Common myeloid progenitor, CD34-positive (primary cell): ENCODE measurements at places on chromosomes 1 and 21.

DNA sequence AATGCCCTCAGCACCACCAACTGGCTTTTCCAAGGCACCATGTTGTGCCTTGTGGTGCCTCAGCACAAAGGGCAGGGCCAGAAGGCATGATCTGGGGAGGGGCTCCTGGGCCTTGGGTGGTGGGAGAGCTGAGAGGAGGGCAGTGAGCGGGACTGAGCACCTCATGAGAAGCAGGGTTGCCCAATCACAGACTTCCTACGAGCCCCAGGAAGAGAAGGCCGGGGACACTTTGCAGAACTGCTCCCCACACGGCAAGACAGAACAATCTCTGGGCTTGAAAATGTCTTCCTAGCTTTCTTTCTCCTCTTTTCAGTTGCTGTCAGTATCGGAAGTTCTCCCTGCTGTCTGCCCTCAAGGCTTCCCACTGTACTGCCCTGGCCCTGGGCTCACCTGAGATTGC, 6.8 kb downstream of the KCNJ10 start:
- DNase-seq: no peak

DNA sequence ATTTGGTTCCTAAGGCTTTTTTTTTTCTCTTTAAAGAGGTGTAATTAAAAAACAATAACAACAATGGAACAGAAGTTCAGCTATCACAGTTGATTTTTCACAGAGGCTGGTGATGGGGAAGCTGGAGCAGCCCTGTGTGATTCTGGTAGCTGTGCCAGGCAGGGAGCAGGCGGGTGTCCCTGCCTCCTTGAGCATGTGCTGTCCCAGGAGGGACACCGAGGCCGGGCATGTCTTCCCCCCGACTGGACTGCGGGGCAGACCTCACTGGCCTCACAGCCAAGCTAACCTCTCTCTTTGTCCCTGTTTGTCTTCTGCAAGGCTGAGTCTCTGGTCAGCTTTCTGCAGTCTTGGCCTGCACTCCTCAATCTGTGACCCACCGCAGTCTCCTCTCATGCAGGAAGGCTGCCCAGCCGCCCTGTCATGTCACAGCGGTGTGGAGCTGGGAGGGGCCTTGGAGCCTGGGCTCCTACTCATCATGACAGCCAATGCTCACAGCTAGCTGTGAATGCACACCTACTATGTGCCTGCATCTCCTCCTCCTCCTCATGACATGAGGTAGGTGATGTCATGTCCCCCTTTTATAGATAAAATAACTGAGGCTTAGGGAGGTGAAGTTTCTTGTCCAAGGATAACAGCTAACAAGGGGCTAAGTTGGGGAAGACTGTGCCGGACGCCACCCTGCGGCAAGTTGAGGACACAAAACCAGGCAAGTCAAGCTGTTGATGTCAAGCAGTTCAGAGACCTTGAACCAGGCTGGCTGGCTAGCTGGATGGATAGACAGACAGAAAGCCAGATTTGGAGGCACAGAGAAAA, 10.3 kb upstream of the ACTL8 start:
- no peak for DNase-seq

- DNase-seq: no peak
Observed at GRCh38 chr1:70247768-70248167, 26.6 kb downstream of the SRSF11 start.

DNA sequence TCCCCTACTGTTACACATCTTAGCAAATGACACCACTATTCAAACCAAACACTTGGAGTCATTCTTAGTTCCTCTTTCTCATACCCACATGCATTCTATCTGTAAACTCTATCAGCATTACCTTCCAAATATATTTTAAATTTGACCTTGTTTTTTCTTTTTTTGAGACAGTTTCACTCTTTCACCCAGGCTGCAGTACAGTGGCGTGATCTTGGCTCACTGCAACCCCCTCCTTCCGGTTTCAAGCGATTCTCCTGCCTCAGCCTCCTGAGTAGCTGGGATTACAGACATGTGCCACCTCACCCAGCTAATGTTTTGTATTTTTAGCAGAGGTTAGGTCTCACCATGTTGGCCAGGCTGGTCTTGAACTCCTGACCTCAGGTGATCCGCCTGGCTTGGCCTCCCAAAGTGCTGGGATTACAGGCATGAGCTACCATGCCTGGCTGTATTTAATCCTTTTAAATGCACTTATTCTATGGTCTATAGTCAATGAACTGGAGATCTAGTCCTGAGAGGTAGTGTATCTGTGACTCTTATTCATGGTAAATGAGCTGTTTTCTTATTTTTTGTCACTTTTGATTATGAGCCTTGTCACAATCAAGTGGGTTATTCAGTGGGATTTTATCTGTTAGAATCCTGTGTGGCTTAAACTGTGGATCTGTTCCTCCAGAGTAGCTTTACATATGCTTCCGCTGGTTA, 73.1 kb downstream of the GATAD2B start:
- DNase-seq: peak; percentile 33

DNA sequence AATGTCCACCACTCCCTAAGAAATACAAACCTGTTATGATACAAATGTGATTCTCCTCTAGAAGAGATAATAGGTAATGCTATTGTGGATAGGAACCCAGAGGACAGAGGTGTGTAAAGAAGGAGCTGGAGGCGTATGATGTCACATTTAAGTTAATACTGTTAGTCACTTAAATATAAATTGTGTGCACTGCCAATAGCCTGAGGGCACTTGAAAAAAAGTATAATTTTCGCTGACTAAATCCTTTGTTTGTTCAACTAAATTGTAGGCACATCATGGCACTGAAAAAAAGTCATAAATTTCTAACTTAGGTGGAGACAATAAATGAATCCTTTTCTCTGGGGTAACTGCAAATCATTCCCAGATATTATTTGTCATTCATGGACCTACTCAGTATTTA, 4.4 kb downstream of the RCSD1 start:
- no peak for DNase-seq
